ENCODE measurements at places on chromosomes 16 and 17. TPM values are rescaled to one million over a fixed set of nuclear protein-coding genes. Genes with fewer than 3 reads are reported as not detected.

Gene ZG16
- not detected for total RNA-seq

Gene PRDM7
- not detected for total RNA-seq

Gene EDC4
- total RNA-seq, result 105 TPM

Gene CCL17
- total RNA-seq, result not detected

Gene WNT9B
- not detected for total RNA-seq

Gene SCNN1B
- not detected for total RNA-seq

Gene SULT1A2
- total RNA-seq, result not detected
